IPS-NIHi11 (cell line): ENCODE measurements at places on chromosomes 11 and 22.

- DNase-seq, result peak; percentile 30
These were observed 584.0 kb downstream of the KCNA4 start for GRCh38 chr11:29432719-29433325.

DNA sequence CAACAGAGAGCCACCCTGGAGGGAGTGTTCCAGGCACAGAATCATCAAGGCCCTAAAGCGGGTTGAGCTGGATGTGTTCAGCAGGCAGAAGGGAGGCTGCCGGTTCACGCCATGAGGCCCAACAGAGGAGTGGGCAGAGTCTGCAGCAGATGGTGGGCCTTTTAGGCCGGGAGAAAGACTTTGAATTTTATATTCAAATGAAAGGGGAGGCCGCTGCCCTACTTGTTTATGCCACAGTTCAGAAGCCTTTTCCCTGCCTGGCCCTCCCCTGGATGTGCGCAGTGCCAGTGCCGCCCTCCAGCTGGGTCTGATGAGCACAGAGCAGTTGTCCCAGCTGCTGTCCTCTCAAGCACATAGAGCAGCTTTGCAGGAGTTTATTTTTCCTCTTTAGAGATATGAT lies 46.9 kb upstream of the TTC12 start:
- DNase-seq, result no peak

DNA sequence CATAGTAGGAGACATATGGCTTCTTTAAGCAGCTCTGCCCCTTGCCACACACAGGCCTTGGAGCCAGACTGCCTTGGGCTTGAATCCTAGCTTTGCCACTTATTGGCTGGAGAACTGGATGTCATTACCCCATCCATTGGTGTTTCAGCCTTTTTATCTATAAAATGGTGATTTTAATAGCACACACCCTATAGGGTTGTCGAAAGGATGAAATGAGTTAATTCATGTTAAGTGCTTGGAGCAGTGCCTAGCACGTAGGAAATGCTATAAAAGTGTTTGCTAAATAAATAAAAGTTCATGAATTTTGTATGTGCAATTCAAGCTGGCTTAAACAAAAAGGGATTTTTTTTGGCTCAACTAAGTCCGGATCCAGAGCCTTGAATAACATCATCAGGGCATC lies 120.7 kb downstream of the TIMP3 start:
- DNase-seq, result no peak

GRCh38 chr22:22944268-22944985 lies 56.8 kb downstream of the IGLL5 start:
- no peak for DNase-seq

GRCh38 chr11:73524774-73525173 lies 73.1 kb downstream of the FAM168A start:
- DNase-seq, result no peak

DNA sequence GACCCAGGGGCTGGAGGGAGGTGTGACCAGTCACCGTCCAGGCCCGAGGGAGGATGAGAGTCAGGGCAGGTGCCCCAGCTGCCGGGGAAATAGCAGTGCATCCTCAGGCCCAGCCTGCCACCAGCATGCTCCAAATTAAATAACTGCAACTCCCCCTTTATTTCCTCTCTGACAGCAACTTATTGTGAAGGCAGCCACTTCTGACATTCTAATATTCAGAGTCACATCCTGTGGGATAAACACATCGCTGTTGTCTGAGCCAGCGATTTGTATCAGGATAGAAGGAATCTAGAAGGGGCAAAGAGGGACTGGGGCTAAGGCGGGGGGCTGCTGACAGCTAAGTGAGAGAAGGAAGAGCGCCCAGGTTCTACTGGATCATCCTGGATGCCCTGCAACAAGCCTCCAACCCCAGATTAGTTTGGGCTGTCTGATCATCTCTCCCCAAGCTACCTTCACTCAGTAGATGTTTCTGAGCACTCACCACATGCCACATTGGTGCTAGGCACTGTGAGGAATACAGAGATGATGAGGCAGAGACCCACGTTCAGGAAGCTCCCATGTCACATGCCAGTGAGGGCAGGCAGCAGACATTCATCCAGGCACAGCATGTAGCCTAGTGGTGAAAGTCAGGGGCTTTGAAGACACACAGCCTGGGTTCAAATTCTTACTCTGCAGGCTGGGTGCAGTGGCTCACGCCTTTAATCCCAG lies 214.1 kb downstream of the BUD13 start:
- DNase-seq, result no peak

DNA sequence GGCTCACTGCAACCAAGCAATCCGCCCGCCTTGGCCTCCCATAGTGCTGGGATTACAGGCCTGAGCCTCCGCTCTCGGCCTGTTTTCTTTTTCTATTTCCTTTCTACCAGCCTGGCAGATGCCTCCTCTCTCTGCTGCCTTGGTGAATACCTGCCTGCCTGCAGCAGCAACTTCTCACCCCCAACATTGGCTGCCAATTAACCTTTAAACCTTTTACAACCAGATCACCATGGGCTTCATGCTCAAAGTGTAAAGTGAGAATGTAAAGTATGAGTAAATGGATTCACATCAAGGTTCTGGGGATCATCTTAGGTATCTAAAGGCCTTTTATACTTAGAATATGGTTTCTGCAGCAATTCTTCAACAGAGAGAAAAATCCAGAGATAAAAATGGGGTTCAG lies 13.0 kb upstream of the FCHSD2 start:
- no peak for DNase-seq

- DNase-seq, result no peak
These were observed 41.3 kb downstream of the ABTB2 start for GRCh38 chr11:34316347-34317035.

DNA sequence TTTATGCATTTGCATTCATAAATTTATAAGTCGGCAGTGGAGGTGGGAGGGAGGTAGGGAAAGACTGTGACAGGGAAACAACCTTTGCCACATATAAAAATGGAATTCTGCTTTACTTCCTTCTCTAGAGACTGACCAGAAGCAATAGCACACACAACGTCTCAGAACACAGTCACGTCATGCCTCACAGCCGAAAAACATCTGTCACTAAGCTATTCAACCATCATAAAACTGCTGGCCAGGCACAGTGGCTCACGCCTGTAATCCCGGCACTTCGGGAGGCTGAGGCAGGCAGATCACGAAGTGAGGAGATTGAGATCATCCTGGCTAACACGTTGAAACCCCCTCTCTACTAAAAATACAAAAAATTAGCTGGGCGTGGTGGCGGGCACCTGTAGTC lies 101.0 kb upstream of the CHRM4 start:
- no peak for DNase-seq

DNA sequence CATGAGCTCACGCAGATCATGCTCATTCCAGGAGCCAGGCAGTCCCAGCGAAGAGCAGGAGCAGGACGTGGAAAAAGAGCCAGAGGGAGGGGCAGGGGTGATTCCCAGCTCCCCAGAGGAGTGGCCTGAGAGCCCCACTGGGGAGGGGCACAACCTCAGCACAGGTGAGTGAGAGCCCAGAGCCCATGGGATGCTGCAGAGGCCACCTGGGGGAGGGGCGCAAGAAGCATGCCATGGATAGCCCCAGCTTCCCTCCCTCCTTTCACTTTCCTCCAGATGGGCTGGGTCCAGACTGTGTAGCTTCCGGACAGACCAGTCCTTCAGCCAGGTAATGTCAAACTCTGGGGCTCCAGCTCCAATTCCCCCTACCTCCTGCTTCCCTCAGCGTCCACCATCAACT lies 6.2 kb downstream of the SMTNL1 start:
- DNase-seq, result peak; percentile 33

DNA sequence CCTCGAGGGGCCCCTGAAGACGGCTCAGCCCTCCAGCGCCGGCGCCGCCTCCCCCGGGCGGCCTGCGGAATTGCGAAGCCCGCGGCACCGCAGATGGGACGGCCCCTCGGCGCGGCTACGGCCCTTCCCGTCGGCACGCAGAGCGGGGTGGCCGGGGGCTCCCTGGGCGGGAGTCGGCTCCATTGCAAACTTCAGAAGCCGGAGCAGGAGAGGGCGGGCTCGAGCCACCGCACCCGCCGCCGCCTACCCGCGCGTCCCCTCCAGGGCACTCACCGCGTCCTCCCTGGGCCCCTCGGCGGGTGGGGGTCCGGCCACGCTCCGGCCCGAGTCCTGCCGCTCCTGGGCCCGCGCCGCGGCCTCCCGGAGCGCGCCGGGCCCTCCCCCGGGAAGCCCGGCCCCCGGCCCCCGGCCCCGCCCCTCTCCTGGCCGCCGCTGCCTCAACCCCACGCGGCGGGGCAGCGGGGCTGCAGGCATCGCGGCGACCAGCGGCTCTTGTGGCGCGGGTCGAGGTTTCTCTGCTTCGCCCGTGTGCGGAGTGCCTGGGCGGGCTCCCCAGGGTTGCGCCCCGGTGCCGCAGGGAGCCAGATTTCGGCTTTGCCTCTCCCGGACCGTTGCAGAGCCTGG lies at the start of gene PACSIN3:
Gene PACSIN3, minus strand, starts transcription at position 359 of the 624 bp plus-strand sequence. CDS start 3,707 bp downstream, outside the sequence.
- peak; percentile 76 for DNase-seq

DNA sequence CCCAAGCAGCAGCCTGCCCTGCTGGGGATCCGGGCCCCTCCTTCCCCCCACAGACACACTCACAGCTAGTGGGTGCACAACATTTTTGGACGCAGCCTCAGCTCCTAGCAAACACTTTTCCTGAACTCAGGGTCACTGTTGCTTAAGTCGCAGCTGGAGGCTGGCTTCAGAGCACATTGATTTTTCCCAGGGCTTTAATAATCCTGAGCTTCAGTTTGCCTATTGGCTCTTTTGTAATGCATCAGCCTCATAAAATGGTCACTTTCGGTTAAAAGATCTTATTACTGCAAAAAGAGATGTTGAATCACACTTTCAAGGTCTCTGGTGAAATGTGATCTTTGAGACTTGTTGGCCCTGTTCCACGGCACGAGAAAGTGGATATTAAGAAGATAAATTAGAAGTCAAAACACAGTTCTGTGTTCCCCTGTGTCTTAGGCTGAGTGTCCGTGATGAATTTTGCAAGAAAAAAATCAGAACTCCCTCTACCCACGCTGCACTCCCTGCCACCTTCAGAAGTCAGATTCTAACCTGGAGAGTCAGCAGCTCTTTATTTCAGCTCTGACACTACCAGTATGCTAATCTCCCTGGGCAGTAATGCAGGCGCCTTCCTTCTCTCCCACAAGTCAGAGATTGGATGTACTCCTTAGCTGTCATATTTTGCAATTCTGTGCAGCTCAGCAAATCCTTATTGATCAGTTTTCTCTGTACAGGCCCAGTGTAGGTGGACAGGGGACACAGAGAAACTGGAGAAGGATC lies 158.2 kb upstream of the E2F8 start:
- no peak for DNase-seq

- DNase-seq, result no peak
These were observed 57.8 kb upstream of the SHANK2 start for GRCh38 chr11:71310184-71310583.

- no peak for DNase-seq
These were observed 31.7 kb downstream of the INSC start for GRCh38 chr11:15146271-15147003.

DNA sequence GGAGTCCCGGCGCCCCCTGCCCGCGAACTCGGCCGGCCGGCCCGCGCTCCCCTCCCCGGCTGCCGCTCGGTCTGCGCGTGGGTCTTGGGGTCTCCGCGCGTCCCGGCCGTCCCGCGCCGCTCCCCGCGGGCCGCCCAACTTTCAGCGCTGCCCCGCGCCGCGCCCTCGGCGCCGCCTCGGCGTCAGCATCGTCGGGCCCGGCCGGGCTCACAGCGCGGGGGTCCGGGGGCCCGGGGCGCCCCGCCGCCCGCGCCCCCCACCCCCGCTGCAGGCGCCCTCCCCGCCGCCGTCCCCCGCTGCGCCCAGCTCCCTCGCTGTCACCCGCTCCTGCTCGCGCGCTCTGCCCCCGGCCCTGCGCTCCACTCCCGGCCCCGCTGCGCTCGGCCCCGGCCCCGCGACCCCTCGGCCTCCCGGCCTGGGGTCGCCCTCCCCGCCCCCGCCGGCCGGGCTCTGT lies at the start of gene KCNJ4:
Gene KCNJ4, minus strand, starts transcription at position 124 of the 454 bp plus-strand sequence. CDS start 27,067 bp downstream, outside the sequence.
- peak; percentile 60 for DNase-seq

DNA sequence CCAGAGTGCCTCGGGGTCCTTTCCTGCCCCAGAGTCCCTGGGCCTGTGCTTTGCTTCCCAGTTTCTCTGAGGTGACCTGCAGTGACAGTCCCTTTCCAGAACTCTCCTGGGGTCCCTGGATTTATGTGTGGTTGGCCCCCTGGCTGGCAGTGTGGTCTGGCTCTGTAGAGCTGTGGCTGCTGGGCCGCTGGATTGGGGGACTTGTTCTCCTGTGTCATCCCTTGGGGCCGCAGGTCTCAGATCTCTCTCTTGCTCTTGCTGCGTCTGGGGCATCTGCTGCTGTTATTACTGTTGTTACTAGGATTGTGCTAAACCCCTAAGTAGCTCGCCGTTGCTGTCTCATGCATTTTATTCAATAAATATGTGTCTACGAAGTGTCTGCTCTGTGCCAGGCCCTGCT lies 31.9 kb downstream of the FAM83F start:
- no peak for DNase-seq

DNA sequence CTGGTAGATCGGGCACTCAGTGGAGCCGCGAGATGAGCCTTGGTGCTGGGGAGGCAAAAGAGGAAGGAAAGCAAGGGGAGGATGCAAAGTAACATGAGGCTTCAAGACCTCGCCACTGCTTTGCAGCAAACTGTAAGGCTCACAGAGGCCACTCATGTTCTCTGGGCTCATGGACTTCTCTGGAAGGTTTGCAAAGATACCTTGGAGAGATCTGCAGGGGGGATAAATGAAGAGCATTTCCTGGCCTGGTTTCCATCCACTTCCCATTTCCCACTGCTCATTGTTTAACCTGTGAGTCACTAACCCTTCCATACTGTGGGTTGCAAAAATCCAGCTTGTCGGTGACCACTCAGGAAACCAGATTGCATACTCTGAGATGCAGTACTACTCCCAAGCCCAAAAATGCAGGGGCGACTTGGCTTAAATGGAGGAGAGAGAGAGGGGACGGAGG lies 38.5 kb downstream of the OSBP2 start:
- no peak for DNase-seq

DNA sequence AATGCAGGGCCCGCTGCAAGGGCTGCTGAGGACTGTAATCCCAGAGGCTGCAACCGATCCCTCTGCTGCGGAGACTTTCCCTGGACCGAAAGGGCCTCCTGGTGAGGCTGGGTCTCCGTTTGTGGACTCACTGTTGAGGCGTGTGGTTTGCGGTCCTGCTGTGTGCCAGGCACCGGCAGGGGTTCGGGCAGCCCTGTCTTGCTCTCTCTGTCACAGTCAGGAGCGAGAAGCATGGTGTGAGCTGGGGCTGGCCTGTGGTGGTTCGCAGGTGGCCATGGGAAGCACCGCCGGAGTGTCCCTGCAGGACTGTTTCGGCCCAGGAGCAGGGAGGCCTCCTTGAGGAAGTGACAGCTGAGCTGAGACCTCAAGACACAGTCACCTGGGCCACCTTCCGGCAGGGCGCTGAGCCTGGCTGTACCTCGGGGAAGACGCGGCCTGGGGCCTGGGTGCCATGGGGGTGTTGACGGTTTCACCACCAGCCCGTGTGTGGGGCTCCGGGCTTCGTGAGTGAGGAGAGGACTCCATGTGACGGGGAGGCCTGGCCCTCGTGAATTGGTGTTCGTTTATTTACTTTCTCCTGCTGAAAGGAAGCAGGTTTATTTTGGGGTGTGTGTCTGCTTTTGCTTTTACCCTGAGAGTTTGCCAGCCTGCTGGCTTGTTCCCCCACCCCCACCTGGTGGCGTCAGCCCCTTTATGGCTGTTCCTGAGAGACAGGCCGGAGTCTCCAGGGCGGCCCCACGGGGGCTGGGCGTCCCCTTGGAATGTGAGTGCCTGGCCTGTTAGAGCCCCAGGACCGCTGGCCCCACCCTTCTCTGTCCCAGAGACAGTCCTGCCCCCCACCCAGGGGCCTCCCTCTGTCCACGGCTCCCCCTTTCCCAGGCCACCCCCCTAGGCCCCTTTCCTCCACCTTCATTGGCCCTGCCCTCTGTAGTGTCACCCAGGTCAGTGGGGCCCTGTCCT lies 122.5 kb downstream of the KCNQ1OT1 start:
- no peak for DNase-seq
